Kidney epithelial cell (primary cell): ENCODE measurements at places on chromosomes 12 and 14. TPM values are rescaled to one million over a fixed set of nuclear protein-coding genes. Genes with fewer than 3 reads are reported as not detected.

Gene DBX2
- not detected in 2 replicates for total RNA-seq

Gene NPFF
- 3.0 TPM in 1 of 2 replicates, not detected in the other for total RNA-seq

Gene CLEC7A
- 0.07 and 0.13 TPM in 2 replicates for total RNA-seq

Gene DIABLO
- 85.7 and 100 TPM in 2 replicates for total RNA-seq

Gene C14orf180
- total RNA-seq, result not detected in 2 replicates

GRCh38 chr12:21992823-21993222, 51.6 kb upstream of the ABCC9 start:
- DNase-seq, result no peak

DNA sequence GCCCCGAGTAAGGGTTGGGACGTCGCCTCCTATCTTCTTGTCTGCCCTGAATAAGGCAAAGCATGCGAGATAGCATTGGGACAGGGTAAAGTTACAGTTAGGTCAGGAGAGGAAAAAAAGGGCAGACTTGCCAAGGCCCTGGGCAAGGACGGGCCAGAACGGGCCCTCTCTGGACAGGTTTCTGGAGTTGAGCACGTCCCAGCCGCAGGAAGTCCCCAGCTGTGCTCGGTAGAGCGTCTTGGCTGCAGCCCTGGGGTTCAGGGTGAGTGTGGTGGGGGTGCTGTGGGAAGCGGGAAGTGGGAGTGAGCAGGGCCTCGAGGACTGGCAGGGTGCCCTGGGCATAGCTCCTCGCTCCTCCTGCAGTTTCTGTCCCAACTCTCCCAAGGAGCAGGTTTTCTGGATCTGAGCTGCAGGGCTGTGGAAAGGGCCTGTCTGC, 5.4 kb downstream of the RPS6KL1 start:
- no peak for DNase-seq

DNA sequence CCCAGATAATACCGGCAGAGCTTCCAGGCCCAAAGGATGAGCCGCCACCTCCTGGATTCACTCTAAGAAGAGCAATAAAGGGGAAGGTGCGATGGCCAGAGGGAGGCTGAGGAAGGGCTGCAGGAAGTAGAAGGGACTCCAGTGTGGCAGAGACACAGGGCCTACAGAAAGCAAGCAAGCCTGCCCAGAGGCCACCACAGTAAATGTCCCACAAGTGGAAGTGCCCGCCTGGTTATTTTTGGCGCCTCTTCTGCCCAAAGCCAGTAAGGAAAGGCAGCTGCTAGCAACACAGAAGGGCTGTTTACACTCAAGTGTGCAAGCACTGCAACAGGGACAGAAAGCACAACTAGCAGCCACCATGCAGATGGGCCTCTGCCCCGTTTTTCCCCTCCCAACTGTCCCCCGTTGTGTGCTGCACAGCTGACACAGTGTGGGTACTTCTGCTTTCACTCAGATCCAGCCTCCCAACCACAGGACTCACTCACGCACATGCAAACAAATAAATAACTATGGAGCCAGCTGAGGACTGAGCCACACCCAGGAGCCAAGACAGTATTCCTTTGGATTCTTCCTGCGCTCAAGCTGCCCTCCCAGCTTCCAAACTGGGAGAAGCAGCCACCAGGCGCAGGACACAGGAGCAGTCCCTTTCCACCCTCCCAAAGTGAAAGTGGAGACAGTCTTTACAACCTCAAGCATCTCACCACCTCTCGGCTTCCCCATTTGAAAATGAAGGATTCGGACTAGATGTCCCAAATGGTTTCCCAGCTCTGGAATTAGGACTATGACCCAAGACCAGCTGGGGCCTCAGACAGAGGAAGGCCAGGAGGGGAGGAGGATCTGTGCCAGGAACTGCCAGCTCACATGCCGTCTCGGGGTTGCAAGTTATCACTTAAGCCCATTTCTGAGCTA, 40.0 kb upstream of the PNMA1 start:
- no peak for DNase-seq

- DNase-seq, result no peak
Observed at GRCh38 chr12:132276066-132276826, 53.1 kb downstream of the GALNT9 start.

GRCh38 chr12:8154526-8154925, 2.3 kb upstream of the ZNF705A start:
- DNase-seq, result no peak
